AG08395 (cell line): ENCODE measurements at places on chromosomes 1 and 21.

DNA sequence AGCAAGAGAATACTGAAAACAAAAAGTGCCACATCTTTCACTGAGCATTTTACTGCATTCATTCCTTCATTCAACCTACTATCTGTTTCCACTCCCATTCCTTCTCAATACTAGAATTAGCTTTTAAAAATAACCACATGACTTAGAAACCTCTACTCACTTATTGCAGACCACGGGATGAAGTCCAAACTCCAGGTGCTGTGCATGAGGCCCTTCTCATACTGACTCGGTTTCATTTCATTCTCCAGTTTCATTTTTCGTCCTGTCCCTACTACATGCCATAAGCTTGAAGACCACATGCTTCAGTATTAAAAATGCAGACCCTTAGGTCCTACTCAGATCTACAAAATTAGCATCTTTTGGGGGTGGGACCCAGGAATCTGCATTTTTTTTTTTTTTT lies 2.3 kb upstream of the BACH1 start:
- DNase-seq: no peak

DNA sequence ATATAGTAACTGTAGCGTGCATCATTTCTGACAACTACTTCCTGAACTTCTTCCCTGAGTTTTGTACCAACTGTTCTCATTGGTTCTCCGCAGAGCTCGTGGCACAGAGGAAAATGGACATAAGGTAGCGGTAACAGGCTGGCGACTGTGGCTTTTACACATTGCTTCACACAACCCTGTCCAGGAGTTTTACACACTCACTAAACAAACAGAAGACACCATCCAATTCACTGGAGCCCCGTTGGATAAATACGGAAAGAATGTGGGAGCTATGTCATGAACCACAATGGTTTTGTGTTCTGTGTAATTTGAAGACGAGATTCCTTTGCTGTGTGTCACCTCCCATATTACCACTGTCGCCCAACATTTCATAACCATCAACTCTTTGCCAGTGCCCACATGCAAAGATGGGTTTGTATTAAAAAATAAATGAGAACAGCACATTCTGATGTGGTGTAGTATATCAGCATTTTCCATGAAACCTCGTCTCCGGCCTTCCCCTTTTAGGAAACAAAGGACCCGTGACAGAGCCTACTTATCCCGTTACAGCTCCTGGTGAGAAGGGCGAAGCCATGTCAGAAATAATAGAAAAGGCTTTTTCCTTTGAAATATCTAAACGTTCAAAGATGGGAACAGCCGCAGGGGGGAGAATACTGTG lies 47.4 kb upstream of the ENAH start:
- DNase-seq: peak; percentile 90

DNA sequence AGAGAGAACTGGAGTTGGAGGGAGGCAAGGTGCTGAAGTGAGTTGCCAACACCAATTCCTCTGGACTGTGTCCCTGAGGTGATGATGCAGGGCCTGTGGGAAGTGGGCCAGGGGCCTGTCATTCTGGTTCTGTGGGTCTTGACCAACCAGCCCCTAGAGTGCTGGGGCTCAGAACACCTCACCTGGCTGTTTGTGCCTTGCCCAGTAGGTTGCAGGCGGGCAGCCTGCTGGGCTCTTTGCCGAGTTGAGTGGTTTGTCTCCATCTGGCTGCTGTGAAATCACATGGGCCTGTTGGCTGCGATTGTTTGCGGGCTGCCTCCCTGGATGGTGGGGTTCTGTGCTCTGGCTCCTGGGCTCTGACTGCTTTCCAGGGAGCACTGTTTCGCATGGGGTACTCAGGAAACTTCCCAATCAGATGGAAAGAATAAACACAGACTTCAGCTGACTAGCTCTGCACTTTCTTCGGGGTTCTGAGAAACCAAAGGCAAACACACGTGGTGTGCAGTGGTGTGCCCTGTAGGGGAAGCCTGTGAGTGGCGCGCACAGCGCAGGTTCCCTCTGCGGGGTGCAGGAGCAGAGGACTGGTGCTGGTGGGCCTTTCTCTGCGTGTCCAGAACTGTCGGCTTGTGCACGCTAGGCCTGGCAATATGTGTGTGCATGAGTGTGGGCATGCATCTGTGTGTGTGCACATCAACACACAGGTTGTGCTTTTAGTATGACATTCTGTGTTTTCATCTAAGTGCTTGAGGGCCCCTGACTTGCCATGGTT lies 95.1 kb downstream of the RHOU start:
- no peak for DNase-seq

DNA sequence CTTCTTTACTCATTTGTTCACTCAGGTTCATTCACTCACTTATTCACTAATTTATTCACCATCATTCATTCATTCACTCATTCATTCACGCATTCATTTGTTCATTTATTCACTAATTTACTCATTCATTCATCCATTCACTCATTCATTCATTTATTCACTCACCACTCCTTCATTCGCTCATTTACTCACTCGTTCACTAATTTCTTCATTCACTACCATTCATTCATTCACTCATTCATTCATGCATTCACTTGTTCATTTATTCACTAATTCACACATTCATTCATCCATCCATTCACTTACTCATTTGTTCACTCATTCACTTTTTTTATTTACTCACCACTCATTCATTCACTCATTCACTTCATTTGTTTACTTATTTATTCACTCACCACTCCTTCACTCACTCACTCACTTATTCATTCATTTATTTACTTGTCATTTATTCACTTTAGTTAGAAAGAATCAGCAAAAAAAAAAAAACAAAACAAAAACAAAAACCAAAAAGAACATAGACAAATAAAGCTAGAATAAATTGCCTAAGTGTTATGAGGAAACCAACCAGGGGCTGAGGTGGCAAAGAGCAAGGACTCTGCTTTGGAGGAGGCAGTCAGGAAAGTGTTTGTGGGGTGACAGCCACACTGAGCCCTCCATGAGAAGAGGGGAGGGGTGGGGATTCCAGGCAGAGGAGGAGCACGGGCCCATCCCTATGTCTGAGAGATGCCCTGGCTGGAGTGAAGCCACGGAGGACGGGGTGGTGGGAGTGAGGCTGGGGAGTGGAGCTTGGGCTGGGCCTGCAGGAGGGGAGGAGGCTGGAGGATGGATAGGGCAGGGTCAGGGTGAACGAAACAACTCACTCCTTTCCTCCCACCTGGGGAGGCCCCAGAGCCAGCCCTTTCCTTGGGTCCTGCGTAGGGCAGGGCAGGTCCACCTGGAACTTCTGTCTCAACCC lies 129.2 kb upstream of the WNT4 start:
- DNase-seq: no peak

- DNase-seq: no peak
Observed at GRCh38 chr1:89826594-89826993, 5.8 kb downstream of the LRRC8D start.

GRCh38 chr1:162676750-162677149 lies 44.5 kb downstream of the DDR2 start:
- DNase-seq: no peak

GRCh38 chr1:200082329-200082728 lies 54.8 kb downstream of the NR5A2 start:
- peak; percentile 9 for DNase-seq

- DNase-seq: peak; percentile 37
Observed at GRCh38 chr1:16235944-16236510, 956 bp downstream of the CPLANE2 start.

DNA sequence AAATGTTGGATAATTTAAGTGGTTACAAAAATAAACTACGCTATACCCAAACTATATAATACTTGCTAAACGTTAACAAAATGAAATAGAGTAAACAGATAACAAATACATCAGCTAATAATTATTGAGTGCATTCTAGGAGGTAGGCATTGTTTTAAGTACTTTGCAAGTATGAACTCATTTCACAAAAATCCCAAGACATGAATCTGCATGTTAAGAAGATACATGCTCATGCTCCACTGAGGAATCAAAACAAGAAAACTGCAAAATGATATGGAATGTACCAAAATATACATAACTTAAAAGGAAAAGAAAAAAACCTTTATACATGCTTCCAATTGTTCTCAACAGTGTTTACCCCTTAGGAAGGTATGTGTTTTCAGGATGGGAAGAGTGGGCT lies 2.5 kb downstream of the FRRS1 start:
- DNase-seq: no peak

- no peak for DNase-seq
Observed at GRCh38 chr1:156515956-156516355, 15.4 kb upstream of the MEF2D start.
